Stomach (tissue), 19 donors: ENCODE measurements at places on chromosomes 2 and 18. TPM values are rescaled to one million over a fixed set of nuclear protein-coding genes. Genes with fewer than 3 reads are reported as not detected.
A peak's percentile ranks its signal among the peaks of the same experiment; 100 is the strongest.

The FEV gene
- polyA plus RNA-seq, result 6.4 TPM

The SERPINB7 gene
- polyA plus RNA-seq, result 0.23 TPM

The SCG2 gene
- 1.2 TPM for polyA plus RNA-seq

The CHRNA1 gene
- not detected for polyA plus RNA-seq

GRCh38 chr2:64228126-64228678 is 84.0 kb upstream of the PELI1 start:
- H3K4me1 ChIP-seq, result peaks cover 28% of the 10 kb centered on the region
- H3K36me3 ChIP-seq, result no peaks in the 10 kb centered on the region
- H3K27ac ChIP-seq, result peak overlapping the region; percentile 59
- peak overlapping the region; percentile 46 for H3K4me3 ChIP-seq
- DNase-seq, result peak; percentile 95

- peaks cover 13% of the 10 kb centered on the region for H3K4me1 ChIP-seq
- peaks cover 5% of the 10 kb centered on the region for H3K36me3 ChIP-seq
- peak overlapping the region; percentile 64 for H3K27ac ChIP-seq
Measured at GRCh38 chr2:218807626-218808025, 24.0 kb downstream of the PRKAG3 start.
